ENCODE measurements at places on chromosomes 3 and 15.

DNA sequence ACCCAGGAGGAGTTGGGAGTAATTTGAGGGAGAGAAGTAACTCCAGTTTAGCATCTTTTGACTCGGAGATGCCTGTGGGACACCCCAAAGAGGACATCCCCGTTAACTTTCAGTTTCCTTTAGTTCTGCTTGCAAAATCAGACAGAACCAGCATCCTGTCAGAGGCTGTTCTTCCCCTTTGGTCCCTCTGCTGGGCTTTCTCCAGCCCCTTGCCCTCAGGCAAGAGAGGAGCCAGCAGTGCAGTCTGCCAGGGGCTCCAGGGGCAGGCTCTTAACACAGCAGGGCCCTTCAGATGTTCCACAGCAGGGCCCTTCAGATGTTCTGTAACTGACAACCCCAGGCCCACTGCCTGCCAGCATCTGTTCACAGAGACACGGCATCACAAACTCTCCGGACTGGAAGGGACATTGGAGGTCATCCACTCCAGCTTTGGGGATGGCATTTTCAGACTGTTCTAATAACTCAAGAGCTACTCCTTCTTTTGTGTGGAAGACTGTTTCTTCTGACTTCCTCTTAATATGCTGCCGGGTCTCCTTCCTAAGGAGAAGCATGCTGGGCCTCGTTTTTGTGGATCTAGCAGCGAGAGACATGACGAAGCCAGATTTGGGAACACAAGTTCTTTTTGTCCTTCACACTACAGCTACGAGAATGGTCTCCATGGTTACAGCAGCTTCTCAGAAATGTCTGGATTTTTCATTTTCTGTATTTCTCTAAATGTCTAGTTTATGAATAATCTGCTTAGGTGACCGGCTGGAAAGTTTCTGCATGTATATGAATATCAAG is 51.9 kb downstream of the KY start:
- no peak for DNase-seq

GRCh38 chr3:127260826-127261555 is 26.9 kb downstream of the PRR20G start:
- DNase-seq: no peak

DNA sequence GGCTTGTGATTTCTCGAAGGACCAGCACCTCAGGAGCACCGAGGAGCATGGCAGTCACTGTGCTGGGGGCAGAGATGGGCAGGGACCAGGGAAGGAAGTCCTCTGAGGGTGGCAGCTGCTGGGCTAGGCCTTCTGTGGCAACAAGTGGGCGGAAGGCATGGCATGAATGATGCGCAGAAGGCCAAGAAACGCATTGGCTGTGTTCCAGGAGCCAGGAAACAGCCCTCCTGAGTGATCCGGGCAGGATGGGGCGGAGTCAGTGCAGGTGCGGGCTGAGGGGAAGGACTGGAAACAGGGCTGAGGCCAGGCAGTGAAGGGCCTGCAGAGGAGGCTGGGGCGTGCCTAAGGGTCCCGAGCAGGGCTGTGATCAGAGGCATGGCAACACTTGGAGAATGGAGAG is 23.6 kb downstream of the MRPS11 start:
- DNase-seq: no peak

GRCh38 chr15:66703540-66703941 is 1.5 kb downstream of the SMAD6 start:
- DNase-seq: no peak

GRCh38 chr15:78261062-78261461 is 3.3 kb upstream of the DNAJA4 start:
- no peak for DNase-seq

- DNase-seq: no peak
Observed at GRCh38 chr3:141663993-141664392, 74.1 kb upstream of the RNF7 start.

DNA sequence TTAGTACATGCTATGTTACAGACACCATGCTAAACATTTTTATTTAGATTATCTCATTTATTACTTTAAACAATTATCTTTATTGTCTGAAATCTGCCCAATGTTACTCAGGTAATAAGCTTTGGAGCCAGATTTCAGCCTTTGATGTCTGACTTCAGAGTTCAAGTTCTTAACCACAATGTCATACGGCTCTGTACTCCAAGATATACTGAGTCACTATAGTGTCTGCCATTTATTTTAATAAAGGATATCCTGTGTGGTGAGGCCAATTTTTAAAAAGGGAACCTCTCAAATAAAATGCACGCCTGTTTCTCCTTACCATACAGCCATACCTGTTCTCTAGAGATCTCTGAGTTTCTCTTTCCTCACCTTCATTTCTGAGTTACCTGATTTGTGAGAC is 193.1 kb downstream of the EPHA3 start:
- no peak for DNase-seq

DNA sequence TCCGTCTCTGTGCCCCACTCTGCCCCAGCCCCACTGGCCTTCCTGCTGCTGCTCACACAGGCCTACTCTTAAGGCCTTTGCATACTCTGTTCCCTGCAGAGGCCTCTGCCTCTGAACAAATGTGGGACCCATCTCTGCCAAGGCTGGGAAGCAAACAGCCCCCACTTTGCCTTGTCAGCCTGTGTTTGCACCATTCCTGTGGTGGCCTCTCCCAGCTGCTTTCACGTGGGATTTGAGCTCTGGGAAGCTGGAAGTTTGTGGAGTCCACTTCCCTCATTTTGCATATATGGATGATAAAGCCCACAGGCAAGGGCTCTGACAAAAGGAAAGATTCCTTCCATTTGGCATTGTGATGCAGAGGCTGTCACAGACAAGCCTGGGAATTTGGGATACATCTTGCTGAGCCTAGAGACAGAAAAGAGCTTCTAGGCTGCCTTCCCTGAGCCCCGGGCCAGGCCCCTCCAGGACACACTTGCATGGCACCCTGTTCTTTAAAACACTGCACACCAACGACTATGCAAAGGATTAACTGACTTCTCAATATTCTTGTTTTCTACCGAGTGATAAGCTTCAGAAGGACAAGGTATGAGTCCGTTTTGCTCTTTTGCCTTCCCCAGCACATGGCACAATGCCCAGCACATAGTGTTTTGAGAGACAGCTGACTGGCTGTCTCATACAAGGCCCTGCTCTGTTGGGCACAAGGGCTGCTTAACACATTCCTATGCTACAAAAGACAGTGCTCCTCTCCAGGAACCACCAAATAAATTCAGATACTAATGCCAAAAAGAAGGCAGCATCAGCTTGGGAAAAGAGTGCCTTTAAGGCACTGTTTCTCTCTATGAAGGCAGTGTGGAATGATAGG is 120.7 kb upstream of the TOPAZ1 start:
- DNase-seq: no peak

- no peak for DNase-seq
Observed at GRCh38 chr3:42751609-42752008, 21.4 kb downstream of the CCDC13 start.

GRCh38 chr3:106299300-106300098 is 430.7 kb upstream of the CBLB start:
- DNase-seq: peak; percentile 93
